Activated CD4-positive, alpha-beta T cell treated with anti-CD3 and anti-CD28 coated beads for 4 hours (primary cell): ENCODE measurements at places on chromosomes 2 and 18.

- no peak for DNase-seq
Observed at GRCh38 chr2:18957909-18958308, 368.5 kb upstream of the NT5C1B start.

DNA sequence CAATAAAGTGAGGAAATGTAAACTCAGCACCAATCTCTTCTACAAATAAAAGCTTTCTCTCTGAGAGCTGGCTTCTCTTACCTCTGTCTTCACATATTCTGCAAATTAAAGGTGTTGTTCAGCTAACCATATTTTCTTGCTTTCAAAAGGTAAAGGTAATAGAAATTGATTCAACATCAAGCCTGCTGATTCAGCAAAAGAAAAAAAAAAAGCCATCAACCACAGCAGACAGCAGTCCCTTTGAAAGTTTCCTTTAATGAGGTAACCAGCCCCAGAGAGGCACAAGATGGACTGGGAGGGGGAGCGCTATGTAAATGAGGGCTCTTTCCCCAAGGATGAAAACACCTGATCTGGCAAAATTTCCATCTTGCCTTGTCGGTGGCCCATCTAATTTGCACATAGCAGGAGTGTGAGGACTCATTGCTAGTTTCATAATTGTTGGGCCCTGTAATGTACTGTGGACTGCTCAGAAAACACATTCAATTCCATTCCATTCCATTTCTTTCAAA, 154.9 kb upstream of the SOX11 start:
- DNase-seq, result no peak

DNA sequence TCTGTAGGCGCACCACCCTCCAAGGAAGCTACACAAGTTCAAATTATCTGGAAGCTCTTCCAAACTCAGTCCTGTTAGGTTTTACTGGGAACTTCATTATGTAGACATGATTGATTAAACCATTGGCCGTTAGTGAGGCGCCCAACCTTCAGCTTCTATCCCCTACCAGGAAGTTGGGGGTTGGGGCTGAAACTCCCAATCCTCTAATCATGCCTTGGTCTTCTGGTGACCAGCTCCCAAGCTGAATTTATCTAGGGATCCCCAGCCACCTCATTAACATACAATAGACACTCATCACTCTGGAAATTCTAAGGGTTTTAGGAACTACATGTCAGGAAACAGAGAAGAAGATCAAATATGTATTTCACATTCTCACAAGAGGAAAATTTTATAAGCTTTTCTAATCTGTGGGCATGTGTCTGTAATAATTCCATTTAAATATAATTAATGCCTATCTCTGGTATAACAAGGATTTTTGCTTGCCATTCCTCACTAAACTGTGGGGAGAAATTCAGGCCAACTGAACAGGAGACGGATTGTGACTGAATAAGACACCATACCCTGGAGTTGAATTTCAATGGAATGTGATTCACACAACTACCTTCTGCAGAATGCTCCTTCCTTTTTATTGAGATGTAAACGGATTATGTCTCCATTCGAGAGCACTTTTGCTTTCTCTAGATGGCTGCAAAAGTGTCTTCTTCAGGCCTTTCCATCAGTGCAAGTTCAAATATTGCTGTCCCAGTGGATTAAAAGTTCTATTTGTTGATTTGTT, 328.6 kb downstream of the LRRTM1 start:
- no peak for DNase-seq

DNA sequence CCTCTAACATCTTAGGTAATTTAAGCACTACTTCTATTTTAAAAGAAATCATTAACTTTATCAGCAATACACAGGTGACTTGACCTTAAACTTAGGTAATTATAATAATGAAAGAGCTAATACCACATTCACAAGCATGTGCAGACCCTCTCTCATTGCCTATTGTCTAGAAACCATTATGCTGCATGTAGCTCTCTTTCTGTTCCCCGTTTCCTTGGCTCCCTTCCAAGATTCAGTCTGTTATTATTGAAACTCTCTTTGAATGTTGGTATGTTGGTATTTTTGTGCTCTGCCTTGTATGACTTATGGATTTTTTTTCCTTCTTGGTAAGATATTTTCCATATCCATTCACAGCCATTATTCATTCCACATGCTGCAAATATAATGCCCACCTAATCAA, 201.2 kb downstream of the CDCA7 start:
- no peak for DNase-seq

- no peak for DNase-seq
Observed at GRCh38 chr2:190571686-190572085, 37.2 kb upstream of the NEMP2 start.

DNA sequence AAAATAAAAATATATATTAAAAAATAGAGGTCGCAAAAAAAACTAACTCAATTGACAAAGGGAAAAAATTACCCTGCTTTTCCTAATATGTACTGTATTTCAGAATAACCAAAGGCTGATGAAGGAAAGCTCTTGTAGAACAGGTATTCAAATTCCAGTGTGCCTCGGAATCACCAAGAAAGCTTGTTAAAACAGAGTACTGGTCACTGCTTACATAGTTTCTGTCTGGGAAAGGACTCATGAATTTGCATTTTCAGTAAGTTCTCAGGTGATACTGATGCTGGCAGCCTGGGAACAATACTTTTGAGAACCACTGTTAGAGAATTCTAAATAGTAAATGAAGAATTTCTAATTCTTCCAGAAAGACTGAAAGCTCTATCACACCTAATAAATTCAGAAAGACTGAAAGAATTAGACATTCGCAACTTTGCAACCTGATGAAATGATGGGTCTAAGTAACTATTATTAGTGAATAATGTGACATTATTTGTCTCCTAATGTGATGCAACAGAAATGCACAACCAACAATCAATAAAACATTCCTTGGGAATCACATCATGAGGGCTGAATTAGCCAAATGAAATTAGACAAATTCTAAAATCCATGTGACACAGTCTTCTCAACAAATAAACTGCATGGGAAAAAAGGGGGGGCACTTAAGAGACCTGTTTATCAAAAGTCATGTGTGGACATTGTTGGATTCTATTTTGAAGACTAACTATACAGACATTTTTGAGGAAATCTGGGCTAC, 21.9 kb downstream of the RPRD1A start:
- DNase-seq, result no peak

DNA sequence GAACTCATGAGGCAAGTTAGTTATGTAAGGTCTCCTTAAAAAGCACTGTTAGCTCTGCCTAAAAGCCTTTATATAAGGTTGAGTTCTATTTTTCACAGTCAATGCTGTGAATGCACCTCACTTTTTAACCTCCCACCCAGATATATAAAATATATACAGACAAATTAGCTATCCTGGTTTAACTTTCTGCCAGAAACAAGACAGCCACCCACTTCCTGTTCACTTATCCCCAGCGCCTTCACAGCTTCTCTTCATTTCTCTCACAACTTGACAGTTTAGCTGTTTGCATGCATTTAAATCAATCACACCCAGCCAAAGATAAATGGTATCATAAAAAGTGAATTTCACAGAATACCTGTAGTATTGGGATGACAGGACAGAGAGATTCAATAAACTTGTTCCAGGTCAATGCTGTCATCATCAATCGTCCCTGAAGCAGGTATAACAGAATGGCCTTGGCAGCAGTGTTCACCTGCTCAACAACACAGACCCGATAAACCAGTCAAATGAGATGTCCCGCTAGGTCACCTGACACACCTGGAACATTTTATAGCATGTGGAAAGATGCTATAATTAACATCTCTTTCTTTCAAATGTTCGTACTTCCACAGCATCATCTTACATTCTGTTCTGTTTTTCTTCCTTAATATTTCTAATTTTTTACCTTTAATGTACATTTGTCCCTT, 55.7 kb downstream of the RTTN start:
- no peak for DNase-seq

- no peak for DNase-seq
Observed at GRCh38 chr18:78160961-78161656, 818.5 kb upstream of the SALL3 start.

GRCh38 chr2:241052677-241053360, 49.3 kb downstream of the MTERF4 start:
- DNase-seq, result no peak

DNA sequence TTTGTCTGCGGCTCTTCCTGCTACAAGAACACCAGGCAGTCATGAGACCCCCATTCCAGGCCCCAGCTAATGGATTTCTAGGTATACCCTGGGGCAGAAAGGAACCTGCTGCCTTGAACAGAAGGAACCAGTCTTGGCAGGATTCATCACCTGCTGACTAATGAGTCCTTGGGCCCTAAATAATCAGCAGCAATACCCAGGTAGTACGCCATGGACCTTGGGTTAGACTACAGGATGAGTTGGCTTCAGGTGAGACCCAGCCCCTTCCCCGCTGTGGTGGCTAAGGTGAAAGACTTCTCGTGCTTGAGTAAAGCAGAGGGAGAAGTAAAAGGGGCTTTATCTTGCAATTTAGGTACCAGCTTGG, 105.0 kb downstream of the SPIRE1 start:
- DNase-seq, result no peak

- no peak for DNase-seq
Observed at GRCh38 chr2:162243294-162243693, at the start of gene FAP. Gene FAP (minus strand): TSS chr2:162243445. CDS start chr2:162243327, 118 bp downstream.

DNA sequence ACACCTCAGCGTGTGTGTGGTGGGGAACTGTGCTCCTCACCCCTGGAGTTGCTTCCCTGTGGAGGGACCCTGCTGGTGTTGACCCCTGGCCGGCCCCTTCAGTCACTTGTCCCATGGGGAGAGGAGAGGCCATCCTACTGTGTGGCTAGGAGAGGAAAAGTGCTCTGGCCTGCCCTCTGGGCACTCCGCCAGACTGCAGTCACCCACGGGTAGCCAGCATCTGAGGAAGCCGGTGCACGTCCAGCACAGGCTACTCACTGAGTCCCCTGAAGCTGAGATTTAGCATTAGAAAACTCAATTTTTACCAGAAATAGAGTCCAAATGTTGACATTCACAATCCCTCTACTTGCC, 211.5 kb upstream of the RAB6C start:
- no peak for DNase-seq

DNA sequence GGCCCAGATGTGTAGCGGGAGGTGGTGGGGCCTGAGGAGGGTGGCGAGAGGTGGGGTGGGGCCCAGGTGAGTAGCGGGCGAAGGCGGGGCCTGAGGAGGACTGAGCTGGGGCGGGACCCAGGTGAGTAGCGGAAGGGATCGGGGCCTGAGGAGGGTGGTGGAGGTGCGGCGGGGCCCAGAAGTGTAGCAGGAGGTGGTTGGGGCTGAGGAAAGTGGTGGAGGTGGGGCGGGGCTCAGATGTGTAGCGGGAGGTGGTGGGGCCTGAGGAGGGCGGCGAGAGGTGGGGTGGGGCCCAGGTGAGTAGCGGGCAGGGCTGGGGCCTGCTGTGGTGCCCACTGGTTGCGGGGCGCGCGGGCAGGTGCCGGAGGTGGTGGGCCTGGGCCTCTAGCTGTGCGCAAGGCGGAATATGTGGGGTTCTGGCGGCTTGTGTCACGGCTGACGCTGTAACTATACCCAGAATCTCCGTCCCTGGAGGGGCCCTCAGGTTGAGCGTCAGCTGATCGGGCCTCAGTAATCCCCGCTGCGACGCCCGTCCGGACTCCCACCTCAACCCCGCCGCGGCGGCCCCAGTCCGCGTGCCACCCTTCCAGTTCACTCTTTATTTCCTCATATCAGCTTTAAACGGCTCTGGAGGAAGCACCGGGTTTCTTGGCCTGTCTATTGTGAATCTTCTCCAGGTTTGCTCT, 866 bp upstream of the SF3B6 start:
- peak; percentile 69 for DNase-seq

- no peak for DNase-seq
Observed at GRCh38 chr2:36781907-36782720, 85.6 kb downstream of the VIT start.

DNA sequence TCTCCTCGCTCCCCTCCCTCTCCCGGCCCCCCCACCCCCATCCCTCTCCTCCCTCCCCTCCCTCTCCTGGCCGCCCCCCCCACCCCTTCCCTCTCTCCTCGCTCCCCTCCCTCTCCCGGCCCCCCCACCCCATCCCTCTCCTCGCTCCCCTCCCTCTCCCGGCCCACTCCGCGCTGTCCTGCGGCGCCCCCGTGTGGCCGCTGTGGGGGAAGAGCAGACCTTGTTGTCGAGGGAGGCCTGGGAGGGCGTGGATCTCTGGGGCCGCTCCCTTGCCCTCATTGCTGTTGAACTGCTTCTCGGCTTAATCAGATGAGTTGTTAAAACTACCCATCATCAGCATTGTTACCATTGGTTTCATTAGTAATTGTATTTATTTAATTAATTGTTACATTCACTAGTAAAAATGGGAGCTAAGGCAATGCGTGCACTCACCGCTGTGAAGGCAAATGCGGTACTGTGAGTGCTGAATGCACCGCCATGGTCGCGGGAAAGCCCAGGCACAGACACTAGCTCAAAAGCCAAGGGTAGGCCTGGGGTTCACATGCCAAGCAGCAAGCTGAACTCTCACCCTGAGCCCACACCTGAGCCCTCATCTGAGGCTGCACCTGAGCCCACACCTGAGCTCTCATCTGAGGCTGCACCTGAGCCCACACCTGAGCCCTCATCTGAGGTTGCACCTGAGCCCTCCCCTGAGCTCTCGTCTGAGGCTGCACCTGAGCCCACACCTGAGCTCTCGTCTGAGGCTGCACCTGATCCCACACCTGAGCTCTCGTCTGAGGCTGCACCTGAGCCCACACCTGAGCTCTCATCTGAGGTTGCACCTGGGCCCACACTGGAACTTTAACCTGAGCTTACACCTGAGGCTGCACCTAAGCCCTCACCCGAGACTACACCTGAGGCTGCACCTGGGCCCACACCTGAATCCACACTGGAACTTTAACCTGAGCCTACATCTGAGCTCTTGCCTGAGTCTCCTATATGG, 8.8 kb downstream of the RTP5 start:
- DNase-seq, result peak; percentile 77

- DNase-seq, result no peak
Observed at GRCh38 chr2:236557306-236558030, 12.2 kb upstream of the ACKR3 start.

- DNase-seq, result no peak
Observed at GRCh38 chr2:15302154-15302553, 259.0 kb downstream of the NBAS start.

DNA sequence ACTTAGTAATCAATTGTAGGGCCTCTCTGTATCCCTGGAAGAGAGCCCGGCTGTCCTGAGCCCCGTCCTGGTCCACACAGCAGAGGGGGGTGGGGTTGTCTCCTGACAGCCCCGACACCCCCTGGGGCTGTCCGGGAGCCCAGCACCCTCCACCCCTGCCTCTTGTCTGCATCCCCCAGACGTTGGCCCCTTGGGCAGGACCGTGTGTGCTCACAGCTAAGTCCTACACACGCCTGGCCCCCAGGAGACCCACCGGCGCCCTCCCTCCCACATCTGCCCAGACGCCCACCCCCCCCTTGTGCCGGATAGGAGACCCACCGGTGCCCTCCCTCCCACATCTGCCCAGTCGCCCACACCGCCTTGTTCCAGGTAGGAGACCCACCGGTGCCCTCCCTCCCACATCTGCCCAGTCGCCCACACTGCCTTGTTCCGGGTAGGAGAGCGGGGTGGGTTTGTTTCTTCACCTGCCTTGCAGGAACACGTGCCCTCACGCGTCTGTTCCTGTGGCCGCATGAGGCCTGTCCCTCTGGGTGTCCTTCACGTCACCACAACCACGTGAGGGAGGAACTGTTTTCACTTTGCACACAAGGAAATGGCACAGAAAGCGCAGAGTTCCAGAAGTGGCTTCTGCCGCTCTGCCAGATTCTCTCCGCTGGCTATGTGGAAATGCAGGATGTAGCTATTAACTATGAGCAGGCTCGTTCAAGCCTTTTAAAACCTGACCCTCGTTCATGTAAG, 61.1 kb upstream of the NFATC1 start:
- no peak for DNase-seq
